Activated CD4-positive, alpha-beta memory T cell treated with anti-CD3 and anti-CD28 coated beads, Interleukin-2, amount 10 ng/mL, durations not matched to agents 7 days and 5 days (primary cell): ENCODE measurements at places on chromosomes 16 and 17.

GRCh38 chr16:29992344-29992967 lies 3.0 kb downstream of the HIRIP3 start:
- peak overlapping the region; percentile 21 for H3K4me3 ChIP-seq
- no peak overlapping the region for H3K27ac ChIP-seq
- H3K4me1 ChIP-seq, result peaks cover 27% of the 10 kb centered on the region
- H3K27me3 ChIP-seq, result no peaks in the 10 kb centered on the region
- DNase-seq, result no peak
- peaks cover 58% of the 10 kb centered on the region for H3K36me3 ChIP-seq

- peaks cover 15% of the 10 kb centered on the region for H3K27me3 ChIP-seq
- no peak overlapping the region for H3K27ac ChIP-seq
- no peaks in the 10 kb centered on the region for H3K36me3 ChIP-seq
- H3K4me1 ChIP-seq, result peaks cover 3% of the 10 kb centered on the region
These were observed 25.2 kb upstream of the USP36 start for GRCh38 chr17:78865682-78866390.

GRCh38 chr16:55754056-55754455 lies 78.8 kb downstream of the CES1 start:
- H3K4me1 ChIP-seq, result peaks cover 24% of the 10 kb centered on the region
- no peak for DNase-seq
- H3K36me3 ChIP-seq, result peaks cover 25% of the 10 kb centered on the region

GRCh38 chr16:16146380-16147315 lies 76.6 kb downstream of the ABCC6 start:
- H3K4me1 ChIP-seq, result no peaks in the 10 kb centered on the region
- no peak overlapping the region for H3K27ac ChIP-seq
- H3K4me3 ChIP-seq, result no peak overlapping the region
- peaks cover 19% of the 10 kb centered on the region for H3K36me3 ChIP-seq

GRCh38 chr16:89025636-89026035 lies 48.6 kb upstream of the CBFA2T3 start:
- H3K36me3 ChIP-seq, result peaks cover 14% of the 10 kb centered on the region
- peaks cover 31% of the 10 kb centered on the region for H3K4me1 ChIP-seq

GRCh38 chr17:14082848-14083247 lies 13.5 kb downstream of the COX10 start:
- H3K36me3 ChIP-seq, result peaks cover 47% of the 10 kb centered on the region
- no peak overlapping the region for H3K4me3 ChIP-seq
- H3K27me3 ChIP-seq, result no peaks in the 10 kb centered on the region
- no peak overlapping the region for H3K27ac ChIP-seq
- DNase-seq, result no peak
- H3K4me1 ChIP-seq, result peaks cover 28% of the 10 kb centered on the region

- peak; percentile 49 for DNase-seq
- no peaks in the 10 kb centered on the region for H3K4me1 ChIP-seq
- no peak overlapping the region for H3K4me3 ChIP-seq
- H3K27ac ChIP-seq, result no peak overlapping the region
- H3K27me3 ChIP-seq, result peaks cover 13% of the 10 kb centered on the region
These were observed 12.3 kb downstream of the GLIS2 start for GRCh38 chr16:4328046-4328781.

- no peak overlapping the region for H3K4me3 ChIP-seq
- peaks cover 8% of the 10 kb centered on the region for H3K4me1 ChIP-seq
- H3K36me3 ChIP-seq, result no peaks in the 10 kb centered on the region
- no peak overlapping the region for H3K27ac ChIP-seq
- no peaks in the 10 kb centered on the region for H3K27me3 ChIP-seq
- no peak for DNase-seq
These were observed 210.3 kb downstream of the WWOX start for GRCh38 chr16:78309763-78310162.

DNA sequence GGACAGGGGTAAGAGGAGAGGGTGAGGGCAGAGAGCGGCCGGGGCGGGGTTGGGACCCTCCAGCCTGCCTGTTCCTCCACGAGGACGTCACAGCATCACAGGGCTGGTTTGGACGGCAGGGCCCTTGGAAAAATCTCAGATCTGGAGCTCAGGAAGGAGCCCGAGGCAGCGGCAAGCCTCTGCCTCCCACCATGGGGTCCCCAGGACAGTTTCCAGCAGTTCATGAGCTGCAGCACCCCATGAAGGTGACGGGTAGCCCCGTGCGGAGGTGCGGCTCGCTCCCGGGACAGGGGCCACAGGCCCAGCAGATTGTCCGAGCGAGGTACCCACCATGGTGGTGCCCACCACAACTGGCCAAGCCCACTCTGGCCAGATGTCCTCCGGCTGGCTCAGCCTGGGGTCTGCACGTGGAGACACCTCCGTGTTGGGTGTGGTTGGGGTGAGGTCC lies 21.3 kb downstream of the TPSD1 start:
- no peaks in the 10 kb centered on the region for H3K4me1 ChIP-seq
- no peaks in the 10 kb centered on the region for H3K36me3 ChIP-seq
- H3K27ac ChIP-seq, result no peak overlapping the region
- DNase-seq, result no peak

DNA sequence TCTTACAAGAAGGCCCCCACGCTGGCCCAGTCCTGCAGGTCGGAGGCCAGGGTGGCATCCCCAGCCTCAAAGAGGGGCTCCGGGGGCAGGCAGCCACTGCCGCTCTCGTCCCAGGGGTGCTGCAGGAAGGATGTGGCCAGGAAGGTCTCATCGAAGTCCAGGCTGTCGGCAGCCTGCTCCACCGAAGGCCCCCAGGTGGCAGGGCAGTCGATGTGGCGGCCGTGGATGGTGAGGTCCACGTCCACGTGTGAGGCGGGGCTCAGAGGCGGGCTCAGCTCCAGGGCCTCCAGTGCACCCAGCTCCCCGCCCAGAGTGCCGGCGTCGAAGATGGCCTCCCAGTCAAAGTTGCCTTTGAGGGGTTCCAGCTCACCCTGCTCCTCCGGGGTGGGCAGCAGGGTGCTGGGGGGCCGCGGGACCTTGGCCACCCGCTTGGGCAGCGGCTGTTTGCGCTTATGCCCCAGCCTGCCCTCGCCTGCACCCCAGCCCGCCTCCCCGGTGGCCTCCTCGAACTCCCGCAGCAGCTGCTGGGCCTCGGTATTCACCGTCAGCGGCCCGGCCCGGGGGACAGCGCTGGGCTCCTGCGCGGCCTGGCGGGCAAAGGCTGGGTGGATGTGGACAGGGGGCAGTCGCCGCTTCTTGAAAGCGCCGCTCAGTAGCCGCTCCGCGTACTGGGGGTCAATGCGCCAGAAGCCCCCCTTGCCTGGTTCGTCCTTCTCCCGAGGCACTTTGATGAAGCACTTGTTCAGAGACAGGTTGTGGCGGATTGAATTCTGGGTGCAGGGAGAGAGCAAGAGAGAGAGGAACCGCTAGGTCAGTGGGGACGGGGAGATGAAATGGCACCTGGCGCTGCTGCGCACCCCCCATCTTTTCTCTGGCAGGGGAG lies 3.5 kb downstream of the FOXJ1 start:
- H3K4me1 ChIP-seq, result peaks cover 35% of the 10 kb centered on the region
- H3K27ac ChIP-seq, result no peak overlapping the region
- H3K36me3 ChIP-seq, result no peaks in the 10 kb centered on the region
- no peak overlapping the region for H3K4me3 ChIP-seq

DNA sequence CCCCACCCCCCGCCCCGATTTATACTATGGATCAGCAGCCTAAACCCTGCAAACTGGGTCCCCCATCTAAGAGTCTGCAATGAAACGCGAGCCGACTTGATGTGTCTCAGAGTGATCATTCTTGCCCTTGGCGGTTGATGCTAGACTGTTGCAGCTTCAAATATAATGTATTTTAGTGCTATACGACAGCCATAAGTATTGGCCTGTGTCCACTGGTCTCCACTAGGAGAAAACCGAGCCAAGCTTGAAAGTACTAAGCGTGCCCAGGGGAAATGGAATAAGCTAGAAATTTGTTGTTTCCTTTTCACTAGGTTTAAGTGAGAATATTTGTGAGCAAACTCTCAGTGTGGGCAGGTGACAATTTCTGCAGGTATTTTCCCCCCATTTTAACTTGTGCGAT lies 711.2 kb downstream of the MAF start:
- H3K27ac ChIP-seq, result no peak overlapping the region
- H3K4me3 ChIP-seq, result no peak overlapping the region
- H3K36me3 ChIP-seq, result peaks cover 22% of the 10 kb centered on the region
- no peaks in the 10 kb centered on the region for H3K27me3 ChIP-seq
- no peak for DNase-seq

DNA sequence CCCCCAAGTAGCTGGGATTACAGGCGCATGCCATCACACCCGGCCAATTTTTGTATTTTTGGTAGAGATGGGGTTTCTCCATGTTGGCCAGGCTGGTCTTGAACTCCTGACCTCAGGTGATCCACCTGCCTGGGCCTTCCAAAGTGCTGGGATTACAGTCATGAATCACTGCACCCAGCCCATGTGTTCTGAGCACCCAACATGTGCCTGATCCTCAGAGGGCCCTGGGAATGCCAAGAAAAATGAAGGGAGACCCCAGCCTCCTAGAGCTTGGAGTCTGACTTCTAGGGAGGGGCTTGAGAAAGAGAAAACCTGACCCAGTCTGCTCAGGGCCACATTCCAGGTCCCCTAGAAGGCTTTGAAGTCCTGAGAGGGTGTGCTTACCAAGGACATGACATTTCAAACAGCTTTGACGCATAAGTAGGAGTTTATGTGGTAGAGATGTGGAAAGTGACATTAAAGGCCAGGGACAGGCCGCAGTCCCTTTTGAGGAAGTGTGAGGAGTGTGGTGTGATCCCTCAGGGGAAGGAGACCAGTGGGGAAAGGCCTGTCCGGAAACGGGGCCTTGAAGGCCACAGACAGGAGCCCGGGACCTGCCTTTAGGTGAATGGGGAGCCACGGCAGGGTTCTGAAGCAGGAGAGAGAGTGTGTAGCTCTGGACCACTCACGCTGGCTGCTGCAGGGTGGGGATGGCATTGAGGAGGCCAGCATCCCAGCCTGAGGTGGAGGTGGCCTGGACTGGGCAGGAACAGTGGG lies 1.1 kb upstream of the CCL22 start:
- DNase-seq, result no peak
- peaks cover 8% of the 10 kb centered on the region for H3K27me3 ChIP-seq
- no peak overlapping the region for H3K27ac ChIP-seq
- H3K4me1 ChIP-seq, result no peaks in the 10 kb centered on the region
- H3K36me3 ChIP-seq, result no peaks in the 10 kb centered on the region
- no peak overlapping the region for H3K4me3 ChIP-seq

DNA sequence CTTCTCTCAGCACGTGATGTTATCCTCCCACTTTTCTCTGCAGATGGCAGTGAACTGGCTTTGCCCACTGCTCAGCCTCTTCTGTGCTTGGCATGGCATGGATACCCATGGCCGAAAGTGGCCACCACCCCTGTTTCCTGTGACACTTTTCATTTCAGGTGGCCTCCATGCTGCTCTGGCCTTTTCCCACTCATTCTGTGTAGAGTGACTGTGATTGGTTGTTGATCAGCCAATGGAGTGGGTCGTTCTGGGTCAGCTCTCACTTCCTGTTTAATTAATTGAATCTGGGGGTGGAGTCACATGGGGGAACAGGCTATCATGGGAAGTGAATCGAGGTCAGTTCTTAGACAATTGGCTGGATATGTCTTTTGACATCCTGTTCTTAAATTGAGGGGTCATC lies 350.1 kb upstream of the EEF2KMT start:
- H3K36me3 ChIP-seq, result no peaks in the 10 kb centered on the region
- no peak overlapping the region for H3K27ac ChIP-seq
- no peaks in the 10 kb centered on the region for H3K27me3 ChIP-seq
- no peak for DNase-seq

DNA sequence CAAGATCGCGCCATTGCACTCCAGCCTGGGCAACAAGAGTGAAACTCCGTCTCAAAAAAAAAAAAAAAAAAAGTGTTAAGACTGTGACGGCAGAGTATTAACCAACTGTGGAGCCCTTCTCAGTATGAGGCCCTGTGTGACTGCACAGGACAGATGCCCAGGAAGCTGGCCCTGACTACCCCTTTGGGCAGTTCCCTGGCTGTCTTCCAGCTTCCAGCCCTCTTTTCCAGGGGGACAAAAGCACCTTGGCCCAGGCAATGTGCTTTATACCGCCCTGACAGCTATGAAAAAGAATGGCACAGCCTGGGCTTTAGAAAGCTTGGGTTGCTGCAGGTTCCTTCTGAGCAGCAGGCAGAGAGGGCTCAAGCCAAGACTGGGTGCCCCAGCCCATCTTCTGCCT lies 61.2 kb downstream of the AKAP1 start:
- DNase-seq, result no peak
- H3K36me3 ChIP-seq, result no peaks in the 10 kb centered on the region
- H3K4me3 ChIP-seq, result no peak overlapping the region
- no peaks in the 10 kb centered on the region for H3K4me1 ChIP-seq
- no peak overlapping the region for H3K27ac ChIP-seq
- H3K27me3 ChIP-seq, result peaks cover 9% of the 10 kb centered on the region

DNA sequence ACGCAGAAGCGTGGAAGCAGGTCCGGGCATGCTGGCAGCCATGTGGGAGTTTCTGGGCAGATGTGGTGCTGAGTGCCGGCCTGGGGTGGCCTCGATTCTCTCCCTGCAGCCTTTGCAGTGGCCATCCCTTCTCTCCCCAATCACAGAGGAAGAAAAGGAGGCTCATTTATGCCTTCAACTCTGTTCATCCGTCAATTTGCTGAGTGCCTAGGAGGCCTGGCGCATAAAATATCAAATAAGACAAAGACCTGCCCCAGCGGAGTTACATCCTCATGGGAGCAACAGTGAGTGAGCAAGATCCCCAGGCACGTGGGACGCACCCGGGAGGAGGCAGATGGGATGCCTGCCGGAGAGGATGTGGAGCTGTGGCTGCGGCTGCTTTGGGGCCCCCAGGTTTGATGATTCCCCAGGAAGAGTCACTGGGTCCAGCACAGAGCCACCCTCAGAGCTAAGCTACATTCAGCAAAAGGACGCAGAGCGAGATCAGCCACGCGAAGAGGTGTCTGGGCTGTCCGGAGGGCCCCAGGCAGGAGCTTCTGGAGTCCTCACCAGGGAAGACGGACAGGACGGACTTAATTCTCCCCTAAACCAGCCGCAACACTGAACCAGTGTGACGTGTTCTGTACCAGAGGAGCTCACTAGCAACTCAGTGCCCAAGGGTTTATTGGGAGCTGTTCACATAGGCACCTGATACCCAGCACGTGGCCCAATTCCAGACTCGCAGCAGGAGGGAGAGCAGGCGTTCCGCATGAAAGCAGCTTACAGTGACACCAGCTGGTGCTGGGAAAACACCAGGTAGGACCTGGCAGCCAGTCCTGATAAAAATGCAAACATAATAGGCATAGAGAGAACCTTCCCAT lies 11.3 kb downstream of the CA5A start:
- no peak for DNase-seq
- no peak overlapping the region for H3K4me3 ChIP-seq
- H3K4me1 ChIP-seq, result peaks cover 4% of the 10 kb centered on the region
- H3K27ac ChIP-seq, result no peak overlapping the region
- no peaks in the 10 kb centered on the region for H3K36me3 ChIP-seq

GRCh38 chr16:85402910-85403692 lies 210.0 kb upstream of the GSE1 start:
- no peaks in the 10 kb centered on the region for H3K36me3 ChIP-seq
- no peaks in the 10 kb centered on the region for H3K27me3 ChIP-seq
- no peaks in the 10 kb centered on the region for H3K4me1 ChIP-seq
- no peak for DNase-seq

GRCh38 chr17:45305530-45306087 lies 11.2 kb downstream of the MAP3K14 start:
- peaks cover 81% of the 10 kb centered on the region for H3K4me1 ChIP-seq
- H3K4me3 ChIP-seq, result no peak overlapping the region
- DNase-seq, result no peak
- no peaks in the 10 kb centered on the region for H3K27me3 ChIP-seq

GRCh38 chr17:47741109-47741792 lies 8.2 kb downstream of the TBX21 start:
- H3K4me3 ChIP-seq, result peak overlapping the region; percentile 64
- DNase-seq, result peak; percentile 52
- peaks cover 66% of the 10 kb centered on the region for H3K36me3 ChIP-seq
- peak overlapping the region; percentile 85 for H3K27ac ChIP-seq
- peaks cover 63% of the 10 kb centered on the region for H3K4me1 ChIP-seq
- H3K27me3 ChIP-seq, result no peaks in the 10 kb centered on the region
